ENCODE measurements at places on chromosomes 4 and X.

DNA sequence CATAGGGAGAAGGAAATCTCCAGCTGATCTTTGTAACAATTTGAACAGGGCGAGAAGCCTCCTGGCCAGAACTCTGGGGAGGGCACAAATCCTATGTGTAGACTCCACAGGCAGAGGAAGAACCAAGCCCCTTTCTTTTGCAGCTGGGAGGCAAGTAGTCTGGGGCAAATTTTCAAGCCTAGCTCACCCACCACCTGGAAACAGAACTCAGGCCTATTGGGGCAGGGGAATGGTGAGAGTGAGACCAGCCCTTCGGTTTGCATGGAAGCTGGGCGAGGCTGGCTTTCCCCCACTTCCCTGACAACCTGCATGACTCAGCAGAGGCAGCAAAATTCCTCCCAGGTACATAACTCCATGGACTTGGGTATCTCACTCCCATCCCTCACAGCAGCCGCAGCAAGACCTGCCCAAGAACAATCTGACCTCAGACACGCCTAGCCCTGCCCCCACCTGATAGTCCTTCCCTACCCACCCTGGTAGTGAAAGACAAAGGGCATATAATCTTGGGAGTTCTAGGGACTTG, 138.2 kb downstream of the EMCN start:
- DNase-seq = no peak

DNA sequence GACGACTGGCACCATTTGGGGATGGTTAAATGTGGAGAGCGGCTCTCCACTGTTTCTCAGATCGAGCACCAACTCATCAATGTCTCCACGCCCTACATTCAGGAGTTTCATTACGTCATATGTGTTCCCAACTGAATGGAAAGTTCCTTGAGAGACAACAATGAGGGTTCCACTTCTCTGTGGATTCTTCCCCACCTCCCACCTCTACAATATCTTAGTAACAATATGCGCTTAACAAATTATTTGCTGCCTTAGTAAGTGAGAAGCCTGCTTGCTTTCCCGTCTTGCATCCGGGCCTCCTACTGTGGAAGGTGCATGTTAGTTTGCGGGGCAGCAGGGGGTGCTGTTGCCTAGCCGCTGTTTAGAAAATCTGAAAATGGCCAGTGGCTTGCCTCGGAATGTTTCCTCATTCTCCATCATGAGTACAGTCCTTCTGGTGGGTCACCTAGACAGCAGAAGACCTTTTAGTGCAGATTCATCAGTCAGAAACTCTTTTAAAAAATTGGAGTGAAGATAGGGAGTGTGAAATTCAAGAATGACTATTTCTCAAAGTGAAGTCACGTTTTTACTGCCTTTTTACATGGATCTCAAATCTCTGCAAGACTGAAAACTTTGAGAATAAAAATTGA, 55.7 kb downstream of the PHOX2B start:
- DNase-seq = peak; percentile 57

GRCh38 chr4:14083150-14083549, 455.6 kb upstream of the BOD1L1 start:
- DNase-seq = no peak

- DNase-seq = peak; percentile 64
Measured at GRCh38 chr4:123232439-123232838, 164.2 kb upstream of the SPRY1 start.

DNA sequence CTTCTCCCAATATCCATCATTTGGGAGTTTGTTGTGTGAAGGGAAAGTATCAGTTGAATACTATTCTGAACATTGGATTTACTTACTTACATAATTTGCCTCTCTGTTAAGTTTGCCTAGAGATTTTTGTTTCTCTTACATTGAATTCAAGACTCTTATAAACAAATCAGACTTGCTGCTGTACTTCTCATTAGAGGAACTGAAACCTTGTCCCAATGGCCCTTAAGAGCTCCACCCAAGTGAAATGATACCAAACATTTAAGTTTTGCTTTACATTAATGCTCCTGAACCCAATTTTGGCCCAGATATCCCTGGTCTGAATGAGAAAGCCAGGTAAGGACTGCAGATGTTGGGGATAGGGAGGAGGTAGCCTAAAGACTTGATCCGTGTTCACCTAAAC, 32.0 kb downstream of the HAND2 start:
- DNase-seq = no peak

GRCh38 chr4:93495346-93495745, 333.2 kb upstream of the ATOH1 start:
- DNase-seq = no peak

- peak; percentile 12 for DNase-seq
Measured at GRCh38 chr4:111269439-111269838, 646.6 kb upstream of the PITX2 start.

GRCh38 chrX:45758738-45759397, 558.2 kb upstream of the DIPK2B start:
- peak; percentile 52 for DNase-seq

DNA sequence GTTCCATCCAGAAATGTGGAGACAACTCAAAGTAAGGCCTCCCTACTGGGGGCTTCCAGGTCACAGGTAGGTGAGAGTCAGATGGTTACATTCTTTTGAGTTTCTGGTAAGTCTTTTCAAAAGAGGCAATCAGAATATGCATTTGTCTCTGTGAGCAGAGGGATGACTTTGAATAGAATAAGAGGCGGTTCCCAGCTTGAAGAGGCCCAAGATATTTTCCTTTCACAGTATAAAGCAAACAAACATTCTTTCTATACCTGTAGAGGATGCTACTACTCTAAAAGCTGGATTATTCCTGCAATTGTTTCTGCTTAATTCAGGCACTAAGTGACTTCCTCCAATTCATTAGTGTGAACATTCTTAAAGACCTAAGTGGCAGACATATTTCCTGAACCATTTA, 44.4 kb downstream of the DIAPH2 start:
- DNase-seq = no peak

GRCh38 chr4:73844345-73844744, 7.9 kb downstream of the CXCL6 start:
- peak; percentile 67 for DNase-seq

GRCh38 chr4:111066887-111067286, 444.0 kb upstream of the PITX2 start:
- peak; percentile 73 for DNase-seq

- no peak for DNase-seq
Measured at GRCh38 chrX:34893741-34894140, 48.9 kb upstream of the FAM47B start.

DNA sequence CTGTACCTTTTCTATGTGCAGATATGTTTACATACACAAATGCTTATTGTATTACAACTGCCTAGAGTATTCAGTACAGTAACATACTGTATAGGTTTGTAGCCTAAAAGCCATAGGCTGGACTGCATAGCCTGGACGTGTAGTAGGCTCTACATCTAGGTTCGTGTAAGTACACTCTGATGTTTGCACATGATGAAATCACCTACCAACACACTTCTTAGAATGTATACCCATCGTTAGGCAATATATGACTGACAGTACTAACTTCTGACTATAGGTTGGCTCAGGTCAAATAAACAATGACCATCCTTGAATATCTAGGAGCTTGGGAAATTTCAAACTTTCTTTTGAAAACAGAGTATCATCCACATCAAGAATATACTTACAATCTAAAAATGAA, 139.0 kb downstream of the CORIN start:
- no peak for DNase-seq

DNA sequence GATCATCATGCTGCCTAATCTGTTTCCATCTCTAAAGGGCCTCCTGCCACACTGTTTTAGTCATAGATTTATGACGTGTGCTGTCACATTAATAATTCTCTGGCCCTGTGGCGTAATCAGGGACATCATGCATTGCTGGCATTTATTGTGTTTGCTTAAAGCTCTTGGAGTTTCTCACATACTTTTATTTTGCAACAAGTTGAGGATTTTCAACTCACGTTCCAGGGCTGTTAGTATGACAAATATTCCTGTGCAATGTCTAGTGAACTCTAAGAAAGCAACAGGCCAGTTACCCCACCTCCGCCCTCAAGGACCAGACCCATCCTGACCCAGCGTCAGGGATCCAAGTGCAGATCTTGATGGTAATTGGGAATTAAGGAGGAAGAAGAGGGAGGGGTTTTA, 7.8 kb upstream of the PIGA start:
- peak; percentile 53 for DNase-seq

- DNase-seq = no peak
Measured at GRCh38 chr4:136457004-136457403, 1075.3 kb downstream of the PCDH18 start.

DNA sequence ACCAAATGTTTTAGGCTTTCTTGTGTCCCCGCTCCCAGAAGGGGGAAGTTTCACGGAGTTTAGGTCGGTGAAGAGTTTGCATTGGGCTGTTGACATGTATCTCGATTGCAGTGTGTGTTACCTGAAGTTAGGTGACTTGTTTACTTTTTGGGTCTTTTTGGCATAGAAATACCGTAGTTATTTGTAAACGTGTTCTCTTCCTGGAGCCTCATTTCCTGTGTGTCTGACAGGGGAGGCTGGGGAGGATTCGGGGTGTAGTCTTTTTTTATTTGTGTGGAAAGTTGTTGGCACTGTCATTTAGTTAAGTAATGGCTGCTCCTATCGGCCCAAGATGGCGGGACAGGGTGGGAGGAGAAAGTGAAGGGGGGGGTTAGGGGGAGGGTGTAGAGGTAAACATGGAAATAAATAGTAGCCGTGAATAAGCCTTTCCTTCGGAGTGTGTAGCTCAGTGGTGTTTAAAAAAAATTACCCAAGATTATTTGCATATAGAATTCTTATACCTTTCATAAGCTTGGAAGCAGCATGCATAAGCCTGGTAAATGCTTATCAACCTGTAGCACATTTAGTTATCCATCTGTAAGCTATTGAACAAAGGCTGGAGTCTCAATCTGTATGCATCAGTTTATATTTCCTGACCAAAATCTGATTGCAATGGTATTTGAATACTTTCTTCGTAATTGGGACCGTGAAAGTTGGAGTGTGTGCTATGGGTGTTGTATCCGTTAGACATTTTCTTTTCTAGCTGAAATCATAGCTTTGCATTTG, 1.6 kb downstream of the KDM6A start:
- DNase-seq = peak; percentile 26

DNA sequence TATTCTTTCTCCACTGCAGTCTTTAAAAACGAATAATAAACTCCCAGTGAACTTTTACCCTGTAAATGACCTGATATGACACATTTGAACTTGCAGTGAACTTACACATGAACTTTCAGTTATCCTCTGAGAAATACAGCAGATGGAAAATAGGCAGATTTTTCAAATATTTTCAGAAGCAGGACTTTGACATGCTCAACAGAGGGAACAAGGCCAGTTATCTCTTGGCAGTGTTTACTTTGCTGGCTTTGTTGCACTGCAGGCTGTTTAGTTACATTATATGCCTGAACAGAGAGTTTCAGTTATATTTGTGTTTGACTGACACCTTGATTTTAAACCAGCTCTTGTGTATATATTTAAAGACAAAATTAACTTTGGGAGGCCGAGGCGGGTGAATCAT, 47.6 kb upstream of the FGG start:
- no peak for DNase-seq

DNA sequence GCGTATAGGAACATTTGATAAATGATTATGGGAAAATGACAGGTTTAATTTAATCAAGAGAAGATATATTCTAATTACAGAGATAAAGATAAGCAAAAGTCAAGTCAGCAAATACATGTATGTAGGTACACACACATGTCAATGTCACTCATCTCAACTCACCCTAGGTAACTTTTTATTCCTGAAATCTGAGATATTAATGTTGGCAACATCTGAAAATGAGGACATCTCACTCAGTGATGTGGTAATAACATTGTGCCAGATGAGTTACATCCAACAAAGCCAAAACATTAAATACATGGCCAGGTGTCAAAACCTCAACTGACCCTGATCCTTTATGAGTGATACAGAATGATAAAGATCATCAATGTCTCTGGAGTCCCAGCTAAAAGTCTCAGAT, 363.3 kb upstream of the F9 start:
- no peak for DNase-seq

GRCh38 chrX:30589146-30589888, 11.8 kb upstream of the TASL start:
- DNase-seq = no peak

DNA sequence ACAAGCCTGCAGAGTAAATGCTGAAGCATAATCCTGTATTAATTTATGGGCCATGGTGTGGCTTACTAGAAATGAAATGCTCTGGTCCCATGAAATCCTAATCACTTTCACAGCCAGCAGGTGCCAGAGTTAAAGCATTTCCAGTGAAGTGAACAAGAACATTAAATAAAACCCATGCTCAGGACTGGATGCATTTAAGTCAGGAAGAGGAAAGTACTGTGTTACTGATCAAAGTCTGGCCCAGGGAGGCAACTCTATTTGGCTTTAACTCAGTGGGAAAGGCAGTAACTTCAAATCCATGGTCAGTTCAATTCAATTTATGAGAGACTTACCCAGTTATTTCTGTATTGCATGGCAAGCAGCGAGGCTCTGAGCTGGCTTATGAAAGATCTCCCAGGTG, 29.2 kb downstream of the AGA start:
- no peak for DNase-seq

DNA sequence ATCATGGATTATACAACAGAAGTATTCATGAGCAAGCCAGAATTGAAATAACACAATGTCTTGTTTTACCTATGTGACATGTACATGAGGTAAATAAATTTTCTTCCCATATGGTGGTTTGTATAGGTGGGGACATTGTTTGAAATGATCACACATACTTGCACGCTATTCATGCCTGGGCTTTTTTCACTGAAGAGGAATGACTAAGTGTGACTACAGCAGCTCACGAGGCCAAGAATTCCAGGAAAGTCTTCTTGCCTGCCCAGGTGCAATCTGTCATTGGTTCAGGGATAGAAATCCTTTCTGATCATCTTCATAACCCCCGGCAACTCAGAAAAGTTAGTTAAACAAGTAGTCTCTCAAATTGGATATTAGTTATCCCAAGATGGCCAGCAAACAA, 36.3 kb upstream of the AREG start:
- peak; percentile 35 for DNase-seq

DNA sequence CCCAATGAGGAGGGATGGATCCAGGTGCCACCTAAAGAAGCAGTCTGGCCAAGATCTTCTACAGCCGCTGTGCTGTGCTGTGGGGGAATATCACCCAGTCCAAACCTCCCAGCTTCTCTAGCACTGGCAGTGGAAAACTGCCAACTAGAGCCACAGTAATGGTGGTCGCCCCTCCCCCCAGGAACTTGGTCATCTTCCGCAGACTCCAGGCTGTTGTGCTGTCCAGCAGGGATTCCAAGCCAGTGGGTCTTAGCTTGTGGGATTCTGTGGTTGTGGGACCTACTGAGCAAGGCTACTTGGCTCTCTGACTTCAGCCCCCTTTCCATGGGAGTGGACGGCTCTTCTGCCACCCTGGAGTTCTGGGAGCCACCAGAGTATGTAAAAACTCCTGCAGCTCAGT, 18.2 kb downstream of the GPRASP1 start:
- DNase-seq = no peak

DNA sequence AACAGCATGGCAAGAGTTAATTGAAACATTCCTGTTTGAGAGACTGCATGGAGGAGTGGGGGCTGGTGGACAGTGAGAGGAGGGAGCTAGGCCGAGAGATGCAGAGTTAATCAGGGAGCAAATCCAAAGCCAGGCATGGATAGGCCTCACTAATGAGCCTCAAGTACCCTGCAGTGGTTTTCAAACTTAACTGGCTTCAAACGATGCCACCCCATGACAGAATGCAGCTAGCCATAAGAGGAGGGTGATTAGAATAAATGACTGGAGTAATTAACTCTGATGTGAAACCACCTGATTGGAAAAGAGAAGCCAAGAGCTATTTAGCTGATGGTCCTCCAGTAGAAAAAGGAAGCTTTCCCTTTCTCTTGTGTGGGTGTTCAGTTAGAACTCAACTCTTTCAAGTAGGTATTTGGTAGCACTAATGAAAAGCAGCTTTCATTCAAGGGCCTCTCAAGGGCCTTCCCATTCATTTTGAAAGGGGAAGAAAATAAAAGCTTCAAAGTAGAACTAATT, 215.4 kb upstream of the MAB21L2 start:
- DNase-seq = no peak

- DNase-seq = no peak
Measured at GRCh38 chr4:25859429-25860148, 3.2 kb downstream of the SEL1L3 start.
